Left ventricle myocardium inferior (tissue), 1 donor: ENCODE measurements at places on chromosomes 2 and 18. TPM values are rescaled to one million over a fixed set of nuclear protein-coding genes. Genes with fewer than 3 reads are reported as not detected.

Gene RIOK3
- total RNA-seq: 60.4 TPM

Gene CAPN14
- total RNA-seq: 0.27 TPM

Gene SETBP1
- total RNA-seq: 10.3 TPM

Gene TMBIM1
- 111 TPM for total RNA-seq

Gene LRRTM4
- total RNA-seq: 0.55 TPM

Gene RAB3GAP1
- total RNA-seq: 48.6 TPM

Gene SLC23A3
- 0.58 TPM for total RNA-seq

Gene UXS1
- total RNA-seq: 26.7 TPM

Gene MAPK4
- total RNA-seq: 21.7 TPM
